T47D (cell line): ENCODE measurements at places on chromosomes 2 and 18.

DNA sequence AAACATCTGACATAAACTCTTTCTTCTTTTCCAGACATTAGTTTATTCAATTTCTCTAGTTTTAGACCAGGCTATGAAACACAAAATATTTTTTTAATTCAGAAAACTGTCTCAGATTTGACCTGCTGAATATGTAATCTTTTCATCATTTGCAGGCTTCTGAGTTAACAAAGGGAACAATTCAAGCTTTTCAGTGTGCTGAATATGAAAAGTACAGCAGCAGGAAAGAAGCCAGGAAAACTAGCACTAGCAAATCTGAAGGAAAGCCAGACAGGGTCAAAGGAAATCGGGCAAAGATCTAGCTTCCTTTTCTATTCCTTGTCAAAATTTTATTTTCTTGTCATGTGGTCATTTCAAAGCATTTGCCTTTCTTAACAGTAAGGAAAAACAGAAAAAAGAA, 35.3 kb downstream of the ACVR1C start:
- DNase-seq = no peak

GRCh38 chr2:30421604-30422443, 25.2 kb upstream of the LCLAT1 start:
- no peak for DNase-seq

DNA sequence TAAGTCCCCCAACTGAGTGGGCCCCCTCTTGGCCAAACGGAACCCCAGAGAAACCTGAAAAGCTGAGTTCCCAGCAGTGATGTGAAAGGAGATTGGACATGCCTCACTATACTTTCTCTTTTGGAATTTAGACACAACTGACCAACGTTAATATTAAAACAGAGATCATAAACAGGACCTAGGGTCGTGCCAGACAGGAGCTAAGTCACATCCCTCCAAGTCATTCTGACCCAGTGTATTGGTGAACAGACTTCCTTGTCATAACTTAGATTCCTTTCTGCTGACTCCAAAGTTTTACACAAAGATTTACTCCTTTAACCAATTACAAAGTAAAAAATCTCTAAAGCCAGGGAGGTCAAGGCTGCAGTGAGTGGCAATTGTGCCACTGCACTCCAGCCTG, 46.9 kb downstream of the UXS1 start:
- no peak for DNase-seq

GRCh38 chr2:176769499-176770370, 442.9 kb upstream of the HNRNPA3 start:
- DNase-seq = no peak

DNA sequence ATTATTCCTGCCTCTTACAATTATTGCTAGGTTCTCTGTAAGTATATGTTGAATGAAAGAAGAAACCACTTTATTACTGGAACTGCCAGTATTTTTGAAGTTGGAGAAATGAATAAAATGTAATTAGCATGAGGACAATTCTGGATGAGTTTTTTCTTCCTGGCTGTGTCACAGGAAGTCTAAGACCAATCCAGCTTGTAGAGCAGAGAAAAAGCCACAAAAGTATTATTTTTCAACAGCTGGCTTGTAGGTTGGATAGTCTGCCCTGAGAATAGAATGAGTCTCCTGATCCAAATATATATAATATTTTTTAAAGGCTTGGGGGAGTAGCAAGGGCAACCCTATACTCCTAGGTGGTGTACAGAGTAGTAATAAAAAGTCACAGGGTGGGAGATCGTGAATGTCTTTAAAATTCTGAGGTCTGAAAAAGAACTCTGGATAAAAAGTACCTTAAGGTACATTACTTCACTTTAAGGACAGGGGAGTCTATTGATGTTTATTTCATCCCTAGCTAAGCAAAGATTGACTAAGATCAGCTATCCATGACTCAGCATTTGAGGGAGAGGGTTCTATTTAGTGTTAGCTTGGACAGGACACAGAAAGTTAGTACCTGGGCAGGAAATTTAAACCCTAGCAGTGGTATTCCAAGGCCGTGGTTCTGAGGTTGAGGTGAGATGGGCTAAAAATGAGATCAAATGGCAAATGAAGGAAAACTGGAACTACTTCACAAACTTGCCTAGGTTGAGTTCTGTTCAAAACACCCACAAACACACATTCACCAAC, 31.7 kb downstream of the SLC40A1 start:
- DNase-seq = peak; percentile 62

- no peak for DNase-seq
These were observed 889 bp downstream of the ZC3H15 start for GRCh38 chr2:186486651-186487647.

- peak; percentile 2 for DNase-seq
These were observed 1050.9 kb upstream of the LRRTM1 start for GRCh38 chr2:81355436-81355835.

DNA sequence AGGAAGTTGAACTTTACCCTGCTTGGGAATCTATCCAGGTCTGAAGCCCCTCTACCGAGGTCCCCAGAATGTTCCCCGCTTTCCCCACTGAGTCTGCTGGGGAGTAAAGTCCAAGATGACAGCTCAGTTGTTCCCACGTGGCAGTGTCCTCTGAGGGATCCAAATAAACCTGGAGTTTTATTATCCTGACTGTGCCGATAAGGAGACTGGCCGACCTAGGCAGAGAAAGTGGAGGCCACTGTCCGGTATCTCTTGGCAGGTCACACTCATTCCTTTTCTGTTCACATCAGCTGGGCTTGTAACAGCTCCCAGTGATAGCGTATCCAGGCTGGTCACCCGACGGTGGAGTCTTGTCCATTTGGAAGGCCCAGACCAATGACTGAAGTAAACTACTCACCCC, 27.5 kb upstream of the C18orf32 start:
- DNase-seq = no peak

DNA sequence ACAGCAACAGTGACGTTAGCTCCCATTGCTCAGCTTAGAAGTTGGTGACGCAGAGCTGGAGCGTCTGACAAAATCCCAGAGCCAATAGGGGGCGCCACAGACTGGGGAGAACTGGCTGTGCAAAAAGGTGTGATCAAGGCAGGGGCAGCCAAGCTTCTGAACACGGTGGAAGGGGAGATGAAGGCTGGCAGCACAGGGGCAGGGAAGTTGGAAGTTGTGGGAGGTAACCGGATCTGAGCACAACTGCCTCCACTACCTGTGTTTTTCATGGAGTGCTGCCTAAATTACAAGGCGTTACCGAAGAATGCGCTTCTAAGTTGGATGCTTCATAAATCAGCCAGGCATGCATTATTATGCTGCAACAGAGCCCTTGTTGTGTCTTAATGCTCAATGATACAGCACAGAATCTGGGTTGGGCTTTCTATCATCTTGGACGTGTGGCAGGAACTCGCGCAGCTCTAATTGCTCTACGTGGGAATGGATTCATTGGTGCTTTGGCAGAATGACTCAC, 370.0 kb downstream of the SLC4A3 start:
- DNase-seq = peak; percentile 58

DNA sequence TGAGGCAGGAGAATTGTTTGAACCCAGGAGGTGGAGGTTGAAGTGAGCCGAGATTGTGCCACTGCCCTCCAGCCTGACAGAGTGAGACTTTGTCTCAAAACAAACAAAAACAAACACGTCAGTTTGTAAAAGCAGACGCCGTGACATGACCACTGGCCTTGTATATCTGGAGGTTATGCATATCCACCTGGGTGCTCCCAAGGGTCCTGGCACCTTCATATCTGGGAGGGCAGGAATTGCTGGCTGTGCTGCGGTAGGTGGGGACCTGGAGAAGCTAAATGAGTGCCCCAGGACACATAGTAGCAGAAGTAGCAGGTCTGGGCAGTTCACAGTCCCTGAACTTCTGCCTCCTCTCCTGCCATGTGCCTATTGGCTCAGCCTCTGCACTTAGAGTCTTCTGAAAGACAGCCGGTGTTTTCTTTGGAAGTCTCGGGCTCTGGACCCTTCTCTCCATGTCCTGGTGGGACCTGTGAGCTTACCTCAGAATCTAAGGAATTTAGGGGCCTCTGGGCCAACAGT, 30.9 kb upstream of the IL1R2 start:
- peak; percentile 3 for DNase-seq

GRCh38 chr2:43152741-43153647, 73.4 kb downstream of the ZFP36L2 start:
- no peak for DNase-seq

GRCh38 chr2:70927138-70927537, 8.6 kb upstream of the ATP6V1B1 start:
- no peak for DNase-seq

DNA sequence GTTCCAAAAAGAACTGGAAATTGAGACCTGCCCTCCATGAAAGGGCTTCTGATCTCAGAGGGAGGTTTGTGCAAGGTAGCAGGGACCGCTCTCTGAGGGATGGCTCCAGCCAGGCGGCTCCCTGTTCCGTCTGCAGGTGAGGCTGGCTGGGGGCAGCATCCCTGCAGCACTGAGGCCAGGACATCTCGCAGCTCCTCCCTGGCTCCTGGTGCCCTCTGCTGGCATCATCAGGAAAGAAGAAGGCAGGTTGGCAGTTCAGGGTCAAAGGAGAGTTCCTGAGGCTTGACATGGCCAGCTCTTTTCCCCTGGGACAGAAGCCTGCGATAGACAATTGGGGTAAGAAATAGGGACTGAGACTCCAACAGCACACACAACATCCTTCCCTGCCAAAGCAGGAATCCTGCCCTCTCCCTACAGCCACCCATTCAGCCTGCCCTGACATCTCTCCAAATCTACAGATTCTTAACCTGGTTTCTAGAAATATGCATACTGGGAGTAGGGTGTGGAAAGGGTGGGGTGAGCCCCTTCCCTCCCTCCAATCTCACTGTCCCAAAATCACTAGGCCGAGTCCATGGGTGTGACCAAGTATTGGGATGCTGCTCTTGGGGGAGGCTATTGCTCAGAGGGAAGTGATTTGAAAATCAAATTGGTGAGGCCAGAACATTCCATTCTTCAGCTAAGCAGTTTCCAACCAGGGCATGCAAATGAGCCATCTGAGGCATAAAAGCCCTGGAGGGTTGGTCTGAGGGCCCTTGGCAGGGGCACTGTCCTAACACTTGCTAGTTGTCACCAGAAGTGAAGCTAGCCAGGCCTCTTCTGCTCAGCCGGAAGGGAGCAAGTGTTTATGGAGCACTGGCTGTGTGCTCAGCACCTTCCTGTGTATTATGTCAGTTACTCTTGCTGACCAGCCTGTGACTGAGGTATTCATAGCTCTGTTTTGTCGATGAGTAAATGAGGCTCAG, 185.4 kb downstream of the TFCP2L1 start:
- peak; percentile 31 for DNase-seq

DNA sequence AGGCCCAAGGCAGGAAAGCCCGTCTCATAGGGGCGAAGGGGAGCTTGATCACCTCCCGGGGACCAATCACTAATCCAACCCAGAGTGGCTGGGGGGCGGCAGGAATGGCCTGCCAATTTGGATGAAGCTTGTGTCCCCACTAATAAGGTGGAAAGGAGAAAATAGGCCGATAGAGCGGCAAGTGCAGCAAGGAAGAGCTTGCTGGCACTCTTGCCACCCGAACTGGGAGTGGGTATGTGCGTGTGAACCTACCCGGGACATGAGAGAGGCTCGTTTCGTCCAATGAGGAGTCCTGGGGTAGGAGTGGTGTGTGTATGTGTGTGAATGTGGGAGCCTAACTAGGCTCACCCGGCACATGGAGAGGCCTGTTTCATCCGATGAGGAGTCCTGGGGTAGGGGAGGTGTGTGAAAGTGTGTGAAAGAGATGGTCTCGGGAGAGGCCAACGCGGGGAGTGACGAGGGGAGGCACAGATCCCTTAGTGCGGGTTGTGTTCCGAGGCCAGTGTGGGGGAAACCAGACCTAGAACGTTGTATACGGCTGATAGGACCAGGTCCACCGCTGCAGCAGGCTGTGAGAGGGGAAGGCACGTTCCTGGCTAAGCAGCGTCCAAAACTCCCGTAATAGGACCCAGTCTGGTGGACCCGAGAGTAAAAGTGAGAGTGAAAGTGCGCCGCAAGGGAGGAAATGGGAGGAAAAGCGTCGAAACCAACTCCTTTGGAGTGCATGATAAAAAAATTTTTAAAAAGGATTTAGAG, 47.1 kb upstream of the SELENOI start:
- DNase-seq = no peak

GRCh38 chr2:52356556-52356955, 1324.6 kb upstream of the NRXN1 start:
- no peak for DNase-seq

DNA sequence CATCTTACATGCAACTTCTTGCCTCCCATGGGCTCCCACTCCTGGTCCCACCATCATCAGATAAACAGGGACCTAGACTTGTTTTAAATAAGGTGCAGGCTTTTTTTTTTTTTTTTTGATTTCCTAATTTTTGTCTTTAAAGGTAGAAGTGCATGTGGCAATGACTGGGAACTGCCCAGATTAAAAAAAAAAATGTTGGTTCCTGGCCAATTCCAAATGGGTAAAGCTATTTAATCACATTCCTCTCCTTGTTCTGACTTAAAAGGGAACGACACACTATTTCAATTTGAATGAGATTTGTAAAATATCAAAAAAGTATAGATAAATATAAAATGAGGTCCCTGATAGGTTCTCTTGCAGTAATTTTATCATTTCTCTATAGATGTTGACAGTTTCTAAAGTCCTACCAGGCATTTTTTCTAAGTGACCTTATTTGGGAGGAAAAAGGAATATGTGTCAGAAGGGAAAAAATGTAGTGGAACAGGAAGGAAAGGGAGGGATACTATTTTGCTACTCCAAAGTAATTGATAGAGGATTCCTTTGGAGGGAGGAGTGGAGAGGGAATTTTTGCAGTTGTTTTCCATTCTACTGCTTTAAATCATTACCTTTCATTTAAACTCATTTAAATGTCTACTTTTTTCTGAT, 43.3 kb downstream of the DDX1 start:
- no peak for DNase-seq

DNA sequence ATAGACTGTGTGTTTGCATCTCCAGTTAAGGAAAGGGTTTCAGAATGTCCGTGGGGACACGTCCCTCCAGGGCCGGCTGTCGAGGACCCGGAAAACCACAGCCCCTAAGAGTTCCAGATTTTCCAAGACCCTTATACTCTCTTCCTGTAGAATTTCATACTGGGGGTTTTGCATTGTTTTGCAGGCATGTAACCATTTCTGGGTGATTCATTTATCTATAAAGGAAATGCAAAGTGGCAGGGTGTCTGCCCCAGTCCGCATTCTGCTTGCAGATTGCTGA, 8.5 kb downstream of the SP9 start:
- DNase-seq = no peak

- DNase-seq = no peak
These were observed 345.1 kb upstream of the RAB12 start for GRCh38 chr18:8264116-8264515.

GRCh38 chr2:50584185-50584584, 447.7 kb downstream of the NRXN1 start:
- DNase-seq = no peak

GRCh38 chr2:2332381-2332780, 1.3 kb upstream of the MYT1L start:
- DNase-seq = no peak

DNA sequence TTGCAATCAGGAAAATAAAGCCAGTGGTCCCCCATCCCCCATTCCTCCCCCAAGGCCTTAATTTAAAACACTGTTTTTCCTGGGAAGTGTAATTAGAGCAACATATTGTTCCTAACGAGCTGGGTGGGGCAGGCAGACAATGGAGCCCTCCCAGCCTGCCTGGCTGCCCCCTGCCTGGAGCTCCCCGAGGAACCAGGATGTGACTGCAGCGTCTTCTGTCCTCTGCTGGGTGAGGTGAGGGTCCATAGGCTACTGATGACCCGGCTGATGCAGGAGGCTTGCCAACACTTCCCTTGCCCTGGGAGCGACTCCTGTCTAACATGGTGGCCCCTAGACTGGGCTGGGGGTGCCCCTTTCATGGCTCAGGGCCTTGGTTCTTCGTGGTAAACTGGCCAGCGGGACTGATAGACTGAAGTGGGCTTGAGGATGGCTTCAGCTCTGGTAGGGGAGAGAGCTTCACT, 152.4 kb downstream of the DYSF start:
- DNase-seq = no peak
